ENCODE measurements at places on chromosomes 4 and X.

DNA sequence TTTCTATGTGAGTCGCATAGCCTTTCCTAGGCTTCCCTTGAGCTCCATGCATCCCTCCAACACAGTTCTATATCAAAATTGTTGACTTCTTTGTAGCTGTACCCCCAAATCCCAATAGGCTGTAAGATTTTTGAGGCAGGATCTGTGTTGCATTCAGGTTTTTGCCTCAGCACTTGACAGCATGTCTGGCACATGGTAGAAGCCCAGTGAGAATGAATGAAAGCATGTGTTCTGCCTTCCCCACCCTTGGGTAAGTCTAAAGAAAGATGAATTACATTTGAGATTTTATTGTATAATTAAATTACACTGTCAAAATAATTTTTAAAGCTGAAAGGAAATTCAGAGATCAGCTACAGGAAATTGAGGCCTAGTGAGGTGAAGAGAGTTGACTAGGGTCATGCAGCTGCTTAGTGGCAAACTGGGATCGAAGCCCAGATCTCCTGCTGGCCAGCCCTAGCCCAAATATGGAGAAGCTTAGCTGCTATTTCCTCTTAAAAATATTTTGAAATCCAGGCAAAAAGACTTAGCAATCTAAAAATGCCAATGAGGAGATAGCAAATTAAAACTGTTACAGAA is 122.5 kb downstream of the SPATA18 start:
- no peak for DNase-seq

DNA sequence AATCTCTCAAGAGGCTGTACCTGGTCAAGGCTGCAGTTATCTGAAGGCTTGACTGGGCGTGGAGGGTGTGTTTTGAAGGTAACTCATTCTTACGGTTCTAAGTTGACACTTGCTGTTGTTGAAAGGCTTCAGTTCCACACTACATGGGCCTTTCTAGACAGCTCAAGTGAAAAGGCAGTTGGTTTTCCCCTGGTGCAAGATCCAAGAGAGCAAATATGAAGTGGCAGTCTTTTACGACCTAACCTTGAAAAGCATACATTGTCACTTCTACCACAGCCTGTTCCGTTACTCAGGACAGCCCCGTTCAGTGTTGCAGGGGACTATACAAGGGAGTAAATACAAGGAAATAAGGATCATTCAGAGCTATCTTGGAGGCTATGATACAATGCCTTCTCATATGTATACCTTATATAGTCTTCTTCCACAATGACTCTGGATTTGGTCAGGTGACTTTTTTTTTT is 46.2 kb downstream of the PDS5A start:
- DNase-seq = no peak

GRCh38 chrX:107672955-107673378 is 44.7 kb downstream of the PRPS1 start:
- DNase-seq = peak; percentile 32

GRCh38 chrX:150465881-150466775 is 102.3 kb upstream of the MTM1 start:
- DNase-seq = no peak

DNA sequence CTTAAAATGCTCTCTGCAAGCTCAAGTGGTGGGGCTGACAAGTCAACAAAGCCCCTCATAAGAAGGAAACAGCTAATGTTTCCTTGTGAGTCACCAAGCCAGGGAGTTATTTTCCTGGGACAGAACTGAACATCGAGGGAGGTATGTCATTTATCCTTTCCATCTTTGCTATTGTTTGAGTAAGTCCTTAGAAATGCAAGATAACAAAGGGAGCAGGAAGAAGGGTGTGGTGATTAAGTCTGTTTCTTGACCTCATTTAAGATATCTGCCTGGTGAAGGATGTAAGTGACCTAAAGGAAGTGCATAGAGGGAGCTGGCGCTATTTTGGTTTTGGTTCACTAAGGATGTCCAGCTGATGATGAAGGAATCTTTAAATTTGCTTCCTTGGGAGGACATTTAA is 39.9 kb downstream of the ATG4A start:
- no peak for DNase-seq

DNA sequence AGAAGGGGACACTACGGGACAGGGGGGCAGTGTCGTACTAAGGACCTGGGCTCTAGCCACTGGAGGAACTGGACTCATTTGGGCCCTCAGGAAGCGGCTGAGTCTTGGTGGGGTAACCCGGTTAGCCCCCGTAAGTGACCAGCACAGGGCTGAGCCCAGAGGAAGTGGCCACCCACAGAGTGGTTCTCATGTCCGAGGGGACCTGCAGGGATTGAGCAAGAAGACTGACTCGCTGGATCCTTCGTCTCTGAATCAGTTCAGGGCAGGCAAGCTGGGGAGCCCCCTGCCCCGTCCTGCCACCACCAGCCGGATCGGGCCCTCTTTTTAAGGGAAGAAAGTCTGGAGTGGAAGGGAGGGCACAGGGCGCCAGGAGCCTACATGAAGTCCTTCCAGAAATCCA is 719 bp upstream of the BGN start:
- no peak for DNase-seq

DNA sequence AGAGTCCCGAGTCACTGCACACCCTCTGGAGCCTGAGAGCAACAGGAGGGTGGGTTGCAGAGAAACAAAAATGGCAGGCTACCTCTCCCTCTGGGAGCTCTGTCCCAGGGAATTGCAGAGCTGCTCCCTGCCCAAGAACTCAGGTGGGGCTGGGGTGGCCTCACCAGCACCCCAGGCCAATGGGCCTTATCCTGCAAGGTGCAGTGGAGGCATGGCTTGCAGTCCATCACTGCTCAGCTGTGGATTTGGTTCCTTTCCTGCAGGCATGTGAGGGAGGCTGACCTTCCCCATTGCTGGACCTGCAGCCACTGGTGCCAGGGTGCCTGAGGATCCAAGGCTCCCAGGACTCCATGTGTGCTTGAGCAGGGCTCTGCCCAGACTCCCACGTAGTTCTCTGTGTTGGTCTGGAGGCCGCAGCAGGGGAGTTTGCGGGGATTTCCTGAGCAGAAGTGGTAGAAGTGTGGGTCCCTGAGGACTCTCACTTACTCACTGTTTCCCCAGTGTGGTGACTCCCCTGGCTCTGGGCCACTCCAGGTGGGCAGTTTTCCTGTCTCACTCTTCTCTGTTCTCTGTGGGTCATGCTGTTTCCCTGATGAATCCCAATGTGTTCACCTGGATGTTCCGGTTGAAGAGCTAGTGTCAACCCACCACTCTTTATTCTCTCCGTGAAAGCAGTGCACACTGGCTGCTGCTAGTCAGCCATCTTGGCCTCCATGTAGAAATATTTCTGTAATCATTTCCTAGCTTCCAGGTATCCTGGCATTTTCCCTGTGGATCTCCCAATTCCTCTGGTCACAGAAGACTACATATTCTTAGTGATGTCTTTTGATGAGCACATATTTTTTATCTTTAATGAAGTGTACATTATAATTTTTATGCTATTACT is 82.3 kb downstream of the ARHGAP24 start:
- DNase-seq = no peak

DNA sequence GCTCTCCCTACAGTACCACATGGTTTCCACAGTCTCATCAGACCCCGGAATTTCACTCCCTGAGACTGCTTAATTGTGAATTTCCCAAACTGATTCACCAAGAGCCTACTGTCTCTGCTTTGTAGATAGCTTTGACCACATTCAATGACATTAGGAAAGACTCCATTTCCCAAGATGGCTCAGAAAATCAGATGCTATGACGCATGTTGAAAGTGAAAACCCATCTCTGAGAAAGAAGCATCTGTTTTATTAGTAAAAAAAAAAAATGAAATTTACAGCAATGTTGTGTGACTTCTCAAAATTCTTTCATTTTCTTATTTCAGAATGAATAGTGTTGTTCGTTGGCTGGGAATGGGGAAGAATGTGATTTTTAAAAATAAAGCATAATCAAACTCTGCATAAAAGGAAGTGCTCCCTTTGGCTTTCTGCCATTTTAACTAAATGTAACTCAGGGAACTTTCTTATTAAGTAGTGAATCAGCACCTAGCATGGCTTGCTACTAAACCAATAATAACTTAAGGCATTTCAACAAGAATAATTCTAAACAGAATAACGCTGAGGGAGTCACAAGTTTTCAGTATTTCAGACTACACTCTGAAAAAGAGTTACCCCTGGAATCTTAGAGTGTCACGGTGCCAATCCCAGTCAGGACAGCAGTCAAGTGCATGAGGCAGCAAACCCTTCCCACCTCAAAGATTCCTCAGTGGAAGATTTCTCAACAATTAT is 97.4 kb upstream of the MYOZ2 start:
- DNase-seq = no peak

GRCh38 chr4:137452799-137453198 is 79.5 kb downstream of the PCDH18 start:
- no peak for DNase-seq

DNA sequence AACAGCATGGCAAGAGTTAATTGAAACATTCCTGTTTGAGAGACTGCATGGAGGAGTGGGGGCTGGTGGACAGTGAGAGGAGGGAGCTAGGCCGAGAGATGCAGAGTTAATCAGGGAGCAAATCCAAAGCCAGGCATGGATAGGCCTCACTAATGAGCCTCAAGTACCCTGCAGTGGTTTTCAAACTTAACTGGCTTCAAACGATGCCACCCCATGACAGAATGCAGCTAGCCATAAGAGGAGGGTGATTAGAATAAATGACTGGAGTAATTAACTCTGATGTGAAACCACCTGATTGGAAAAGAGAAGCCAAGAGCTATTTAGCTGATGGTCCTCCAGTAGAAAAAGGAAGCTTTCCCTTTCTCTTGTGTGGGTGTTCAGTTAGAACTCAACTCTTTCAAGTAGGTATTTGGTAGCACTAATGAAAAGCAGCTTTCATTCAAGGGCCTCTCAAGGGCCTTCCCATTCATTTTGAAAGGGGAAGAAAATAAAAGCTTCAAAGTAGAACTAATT is 215.4 kb upstream of the MAB21L2 start:
- no peak for DNase-seq

DNA sequence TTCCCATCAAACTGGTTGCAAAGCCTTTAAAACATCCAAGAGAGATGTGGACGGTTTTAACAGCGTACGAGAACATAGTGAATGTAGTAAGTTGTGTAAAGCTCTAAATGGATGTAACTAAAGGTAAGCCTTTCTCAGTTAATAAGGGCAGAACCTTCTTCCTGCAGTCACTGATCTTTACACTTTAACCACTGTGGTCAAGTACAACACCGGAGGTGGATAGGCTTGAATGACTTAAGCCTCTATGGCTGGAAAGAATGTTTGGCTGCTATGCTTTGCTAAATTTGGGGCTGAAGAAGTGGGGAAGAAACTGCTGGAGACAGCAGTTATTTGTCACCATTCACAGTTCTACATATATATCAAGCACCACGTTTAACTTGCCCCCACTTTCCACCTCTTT is 285.1 kb upstream of the FMR1 start:
- DNase-seq = no peak

DNA sequence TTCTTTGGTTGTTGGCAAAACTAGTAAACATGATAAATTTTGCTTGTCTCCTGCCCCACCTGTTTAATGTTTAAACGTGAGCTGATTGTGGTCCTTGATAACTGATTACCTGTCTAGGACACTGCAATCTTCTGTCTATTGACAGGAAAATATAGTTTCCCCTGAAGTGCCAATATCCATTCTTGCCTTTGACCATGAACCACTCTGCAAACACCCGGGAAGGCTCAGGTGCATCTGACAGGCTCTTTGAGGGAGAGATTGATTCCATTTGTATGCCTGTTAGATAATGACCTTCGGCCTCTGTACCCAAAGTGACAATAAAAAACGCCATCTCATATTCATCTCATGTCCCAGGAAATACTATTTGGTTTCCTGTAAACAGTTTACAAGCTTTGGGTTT is 453.0 kb downstream of the CENPC start:
- DNase-seq = no peak

GRCh38 chrX:153526042-153526441 is 8.6 kb downstream of the ATP2B3 start:
- DNase-seq = no peak

GRCh38 chr4:108535757-108536156 is 84.6 kb upstream of the RPL34 start:
- no peak for DNase-seq

- DNase-seq = no peak
These were observed 232.9 kb upstream of the ANKRD50 start for GRCh38 chr4:124945422-124945821.

GRCh38 chr4:15145709-15146108 is 143.4 kb downstream of the CPEB2 start:
- DNase-seq = no peak

GRCh38 chr4:15151033-15151432 is 148.8 kb downstream of the CPEB2 start:
- no peak for DNase-seq

- no peak for DNase-seq
These were observed 86.2 kb downstream of the FHDC1 start for GRCh38 chr4:153022241-153022715.

DNA sequence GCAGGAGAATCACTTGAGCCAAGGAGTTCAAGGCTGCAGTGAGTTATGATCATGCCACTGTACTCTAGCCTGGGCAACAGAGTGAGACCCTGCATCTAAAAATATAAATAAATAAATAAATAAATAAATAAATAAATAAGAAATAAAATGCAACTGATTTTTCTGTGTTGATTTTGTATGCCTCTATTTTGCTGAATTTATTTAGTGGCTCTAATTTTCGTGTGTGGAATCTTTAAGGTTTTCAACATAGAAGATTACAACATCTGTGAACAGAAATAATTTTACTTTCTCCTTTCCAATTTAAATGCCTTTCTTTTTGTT is 30.9 kb upstream of the ABCG2 start:
- DNase-seq = no peak

DNA sequence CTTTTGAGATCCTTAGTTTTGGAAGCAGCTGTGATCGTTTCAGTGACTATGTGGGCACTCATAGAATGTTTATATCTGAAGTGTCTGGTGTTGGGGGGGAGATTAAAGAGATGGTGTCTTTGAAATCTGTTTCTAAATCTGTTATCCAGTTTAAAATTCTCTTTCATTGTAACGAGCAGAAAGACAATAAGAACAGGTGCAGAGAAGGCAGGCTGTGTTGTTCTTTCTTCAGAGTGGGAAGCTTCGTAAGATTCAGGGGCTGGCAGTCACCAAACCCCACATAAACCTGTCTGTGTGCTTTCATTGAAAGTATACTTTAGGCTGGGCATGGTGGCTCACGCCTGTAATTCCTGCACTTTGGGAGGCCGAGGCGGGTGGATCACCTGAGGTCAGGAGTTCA is 16.3 kb upstream of the DHRSX start:
- no peak for DNase-seq

DNA sequence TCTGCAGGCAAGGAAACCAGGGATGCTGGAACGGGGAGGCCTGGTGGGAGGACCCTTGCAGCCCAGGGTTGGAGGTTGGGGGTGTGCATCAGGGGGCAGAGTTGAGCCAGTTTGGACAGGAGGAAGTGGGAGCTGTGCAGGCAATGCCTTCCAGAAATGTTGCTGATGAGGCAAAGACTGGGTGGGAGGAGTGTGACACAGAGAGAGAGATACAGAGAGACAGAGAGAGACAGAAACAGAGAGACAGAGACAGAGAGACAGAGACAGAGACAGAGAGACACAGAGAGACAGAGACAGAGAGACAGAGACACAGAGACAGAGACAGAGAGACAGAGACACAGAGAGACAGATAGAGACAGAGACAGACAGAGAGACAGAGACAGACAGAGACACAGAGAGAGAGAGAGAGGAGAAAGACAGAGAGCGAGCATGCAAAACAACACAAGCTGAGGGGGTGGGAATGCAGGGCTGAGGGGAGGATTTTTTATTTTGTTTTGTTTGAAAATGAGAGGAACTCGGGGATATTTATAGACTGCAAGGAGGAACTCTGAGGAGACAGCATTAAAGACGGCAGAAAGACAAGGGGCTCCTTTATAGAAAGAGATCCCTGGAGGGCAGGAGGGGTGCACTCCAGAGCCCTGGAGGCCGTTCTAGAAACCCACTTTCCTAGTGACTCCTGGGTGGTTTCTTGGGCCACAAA is 1.9 kb upstream of the HAUS3 start:
- DNase-seq = no peak

Measured in stimulated activated CD8-positive, alpha-beta memory T cell treated with anti-CD3 and anti-CD28 coated beads, Interleukin-4, amount 100 ng/mL, for 1 hour (primary cell).